CD4-positive, alpha-beta T cell treated with Interleukin-4 for 4 hours (primary cell): ENCODE measurements at places on chromosomes 4 and X.

DNA sequence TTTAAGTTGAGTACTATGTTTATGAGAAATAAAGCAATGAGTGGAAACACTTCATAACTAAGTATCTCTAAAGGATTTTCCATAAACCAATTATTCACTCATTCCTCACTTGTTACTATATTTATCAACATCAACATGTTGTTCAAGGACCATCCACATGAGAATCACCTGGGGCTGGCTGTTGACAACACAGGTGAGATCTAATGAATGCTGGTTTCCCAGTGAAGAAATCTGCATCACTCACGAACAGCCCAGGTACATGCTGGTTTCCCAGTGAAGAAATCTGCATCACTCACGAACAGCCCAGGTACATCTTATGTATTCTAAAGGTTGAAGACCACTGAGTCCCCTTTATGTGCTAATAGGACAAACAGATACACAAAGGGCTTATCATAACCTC lies 32.5 kb downstream of the TSPAN5 start:
- DNase-seq, result no peak

DNA sequence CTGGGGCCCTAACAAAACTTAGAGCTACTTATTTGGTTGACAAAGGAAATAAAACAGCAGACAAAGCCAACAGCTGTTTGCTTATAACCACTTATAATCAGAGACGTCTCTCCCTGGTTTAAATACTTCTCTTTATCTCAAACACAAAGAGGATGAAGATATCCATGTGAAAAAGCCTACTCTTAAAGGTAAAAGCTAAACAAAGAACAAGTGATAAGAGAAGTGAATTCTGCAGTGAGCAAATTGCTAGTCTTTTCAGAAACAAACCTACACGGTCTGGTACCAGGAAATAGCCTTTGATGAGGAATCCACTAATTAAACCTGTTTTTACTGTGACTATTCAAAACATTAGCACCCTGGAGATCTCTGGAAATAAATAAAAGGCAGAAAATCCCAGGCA lies 46.7 kb downstream of the GRIA3 start:
- DNase-seq, result no peak

GRCh38 chr4:46993075-46994006 lies at the start of gene GABRA4:
TSS of gene GABRA4 (minus strand) at chr4:46993581. CDS start at chr4:46993424, 157 bp downstream.
- DNase-seq, result no peak

- DNase-seq, result no peak
Measured at GRCh38 chr4:164701665-164702064, 52.3 kb upstream of the SMIM31 start.

- DNase-seq, result no peak
Measured at GRCh38 chr4:134762053-134762452, 560.5 kb upstream of the PABPC4L start.

- DNase-seq, result no peak
Measured at GRCh38 chrX:44144177-44144945, 171.2 kb upstream of the NDP start.

DNA sequence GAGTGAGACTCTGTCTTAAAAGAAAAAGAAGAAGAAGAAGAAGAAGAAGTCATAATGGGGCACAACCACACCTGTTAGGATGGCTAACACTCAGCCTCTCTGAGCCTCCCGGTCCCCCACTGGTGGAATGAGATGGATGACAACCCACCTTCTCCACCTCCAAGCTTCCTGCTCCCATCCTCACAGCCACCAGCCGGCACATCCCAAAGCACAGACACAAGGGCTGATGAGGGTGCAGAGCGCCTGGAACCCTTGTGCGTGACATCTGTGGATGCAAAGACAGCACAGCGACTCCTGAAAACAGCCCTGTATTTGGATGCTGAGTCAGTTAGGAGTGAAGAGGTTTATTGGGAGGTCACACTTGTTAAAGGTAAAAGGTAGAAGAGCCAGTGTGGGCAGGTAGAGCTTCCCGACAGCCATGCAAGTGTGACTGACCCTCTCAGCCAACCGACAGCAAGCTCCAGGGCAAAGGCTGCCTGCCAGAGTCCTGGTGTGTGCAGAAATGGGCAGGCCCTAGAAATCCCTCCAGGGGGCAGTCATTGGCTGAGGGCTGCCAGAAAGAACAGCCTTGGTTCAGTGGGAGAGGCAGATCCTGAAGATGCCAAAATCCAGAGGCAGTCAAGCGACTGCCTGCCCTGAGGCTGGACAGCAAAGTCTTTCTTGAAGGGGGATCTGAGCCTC lies 26.6 kb upstream of the MAN2B2 start:
- no peak for DNase-seq

GRCh38 chr4:54060116-54060515 lies 4.3 kb downstream of the CHIC2 start:
- DNase-seq, result no peak

DNA sequence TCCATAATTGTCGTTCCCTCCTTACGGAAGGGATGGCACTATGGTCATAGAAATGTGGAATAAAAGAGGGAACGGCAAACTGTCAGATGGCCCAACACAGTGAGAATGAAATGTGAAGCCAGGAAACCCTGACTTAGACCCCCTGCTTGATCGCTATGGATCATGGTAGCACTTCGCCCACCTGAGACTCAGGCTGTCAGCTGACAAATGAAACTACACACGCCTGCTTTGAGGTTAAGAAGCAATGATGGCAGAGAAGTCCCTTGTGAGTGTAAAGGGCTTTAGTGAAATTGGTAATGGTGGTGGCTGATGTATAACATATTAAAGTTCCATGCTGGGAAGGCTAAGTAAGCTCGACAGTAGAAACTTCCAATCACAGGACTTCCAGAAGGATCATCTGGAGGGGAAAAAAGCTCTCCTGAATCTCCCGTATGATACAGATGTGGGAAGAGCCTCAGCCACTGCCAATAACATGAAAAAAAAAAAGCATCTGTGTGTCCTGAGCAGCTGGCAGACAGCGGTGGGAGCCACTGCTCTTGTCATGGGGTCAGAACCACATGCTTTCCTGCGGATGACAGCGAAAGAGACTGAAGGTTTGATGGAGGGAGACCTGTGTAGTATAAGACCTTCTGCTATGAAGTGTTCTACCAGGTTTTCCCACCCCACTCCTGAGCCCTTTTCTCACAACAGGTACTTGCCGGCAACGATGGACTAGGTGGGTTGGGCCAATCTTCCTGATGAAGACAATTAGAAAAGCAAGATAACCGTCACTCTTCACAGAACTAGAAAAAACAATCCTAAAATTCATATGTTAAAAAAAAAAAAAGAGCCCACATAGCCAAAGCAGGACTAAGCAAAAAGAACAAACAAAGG lies 107.6 kb downstream of the AFAP1 start:
- no peak for DNase-seq

- DNase-seq, result no peak
Measured at GRCh38 chr4:38387819-38388218, 276.2 kb upstream of the KLF3 start.

GRCh38 chrX:45714866-45715265 lies 514.2 kb upstream of the DIPK2B start:
- DNase-seq, result peak; percentile 6

- no peak for DNase-seq
Measured at GRCh38 chr4:189021831-189022230, 882.6 kb downstream of the TRIML1 start.

GRCh38 chrX:109040057-109040456 lies 303.7 kb upstream of the IRS4 start:
- DNase-seq, result no peak

DNA sequence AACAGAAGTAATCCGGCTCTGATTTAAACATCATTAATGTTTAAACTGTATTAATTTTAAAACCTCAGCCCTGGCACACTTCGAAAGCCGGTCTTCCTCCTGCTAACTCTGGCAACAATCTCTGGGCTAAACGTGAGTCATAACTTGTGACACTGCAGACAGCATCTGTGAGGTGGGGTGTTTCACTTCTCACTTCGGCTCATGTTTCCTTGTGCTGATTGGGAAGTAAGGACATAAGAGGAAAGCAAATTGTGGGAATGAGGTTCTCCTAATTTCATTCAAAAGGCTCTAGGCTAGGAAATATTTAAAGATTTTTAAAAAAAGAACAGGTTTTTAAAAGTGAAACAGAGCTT lies 139.9 kb upstream of the USP9X start:
- no peak for DNase-seq
